Activated CD4-positive, alpha-beta T cell treated with anti-CD3 and anti-CD28 coated beads for 4 hours (primary cell): ENCODE measurements at places on chromosomes 16 and 17.

- peak; percentile 52 for DNase-seq
Measured at GRCh38 chr17:30376621-30377452, 1.9 kb upstream of the CPD start.

DNA sequence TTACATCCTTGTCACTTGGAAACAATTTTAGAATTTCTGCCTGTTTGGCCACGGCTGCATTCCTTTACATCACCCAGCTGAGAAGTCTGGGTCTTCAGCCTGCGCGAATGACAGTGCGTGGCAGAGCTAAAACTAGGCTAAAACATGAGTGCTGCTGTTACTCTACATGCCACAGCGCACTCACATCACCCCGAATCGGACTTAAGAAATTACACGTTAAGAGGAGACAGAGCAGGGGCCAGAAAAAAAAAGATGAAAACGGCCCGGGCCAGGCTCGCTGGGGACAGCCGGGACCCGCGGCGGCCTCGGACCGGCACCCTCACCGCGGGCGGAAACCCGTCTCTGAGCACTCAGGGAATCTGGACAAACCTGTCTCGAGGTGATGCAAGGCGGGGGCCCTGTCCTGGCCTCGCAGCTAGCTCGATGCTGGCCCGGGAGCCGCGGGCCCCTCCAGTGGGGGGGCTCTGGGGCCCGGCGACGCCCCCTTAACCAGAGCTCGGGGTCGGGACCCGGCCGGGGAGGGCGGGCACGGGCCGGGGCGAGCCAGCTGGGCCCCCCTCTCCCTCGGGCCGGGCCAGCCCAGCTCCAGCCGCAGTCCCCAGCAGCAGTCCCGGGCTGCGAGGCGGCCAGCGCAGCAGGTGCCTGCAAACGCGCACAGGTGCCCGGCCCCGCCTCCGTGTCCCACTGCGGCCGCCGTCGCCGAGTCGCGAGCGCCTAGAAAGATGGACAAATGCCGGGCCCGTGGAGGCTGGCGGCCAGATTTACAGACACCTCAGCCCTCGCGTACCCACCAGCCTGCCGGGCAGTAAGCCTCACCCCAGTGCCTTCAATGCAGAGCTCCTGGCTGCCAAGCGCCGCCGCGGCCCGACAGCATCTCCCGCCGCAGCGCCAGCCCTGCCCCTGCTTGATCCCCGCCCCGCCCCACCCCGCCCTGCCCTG lies at the start of gene AKTIP:
AKTIP (minus strand) TSS at position 879 of the 939 bp plus-strand sequence. CDS start 2,950 bp downstream, outside the sequence.
- DNase-seq, result peak; percentile 28

DNA sequence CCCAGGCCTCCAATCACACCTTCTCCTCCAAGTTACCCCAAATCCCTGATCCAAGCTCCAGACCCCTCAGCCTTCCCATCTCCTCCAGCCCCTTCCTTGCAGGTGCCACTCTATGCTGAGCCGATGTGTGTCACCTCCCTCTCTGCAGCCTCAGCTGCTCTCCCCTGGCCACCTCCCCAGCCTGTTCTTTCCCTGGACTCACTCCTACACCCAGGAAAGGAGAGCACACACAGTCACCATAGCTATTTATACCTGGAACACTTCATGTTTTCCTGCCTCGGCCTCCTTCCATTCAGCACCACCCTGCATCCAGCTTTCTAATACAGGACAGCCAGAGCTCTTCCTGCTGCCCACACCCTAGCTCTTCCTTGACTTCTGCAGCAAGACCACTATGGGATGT lies 12.5 kb upstream of the TMEM132E start:
- no peak for DNase-seq

- DNase-seq, result no peak
Measured at GRCh38 chr17:56866496-56866895, 32.5 kb downstream of the DGKE start.

DNA sequence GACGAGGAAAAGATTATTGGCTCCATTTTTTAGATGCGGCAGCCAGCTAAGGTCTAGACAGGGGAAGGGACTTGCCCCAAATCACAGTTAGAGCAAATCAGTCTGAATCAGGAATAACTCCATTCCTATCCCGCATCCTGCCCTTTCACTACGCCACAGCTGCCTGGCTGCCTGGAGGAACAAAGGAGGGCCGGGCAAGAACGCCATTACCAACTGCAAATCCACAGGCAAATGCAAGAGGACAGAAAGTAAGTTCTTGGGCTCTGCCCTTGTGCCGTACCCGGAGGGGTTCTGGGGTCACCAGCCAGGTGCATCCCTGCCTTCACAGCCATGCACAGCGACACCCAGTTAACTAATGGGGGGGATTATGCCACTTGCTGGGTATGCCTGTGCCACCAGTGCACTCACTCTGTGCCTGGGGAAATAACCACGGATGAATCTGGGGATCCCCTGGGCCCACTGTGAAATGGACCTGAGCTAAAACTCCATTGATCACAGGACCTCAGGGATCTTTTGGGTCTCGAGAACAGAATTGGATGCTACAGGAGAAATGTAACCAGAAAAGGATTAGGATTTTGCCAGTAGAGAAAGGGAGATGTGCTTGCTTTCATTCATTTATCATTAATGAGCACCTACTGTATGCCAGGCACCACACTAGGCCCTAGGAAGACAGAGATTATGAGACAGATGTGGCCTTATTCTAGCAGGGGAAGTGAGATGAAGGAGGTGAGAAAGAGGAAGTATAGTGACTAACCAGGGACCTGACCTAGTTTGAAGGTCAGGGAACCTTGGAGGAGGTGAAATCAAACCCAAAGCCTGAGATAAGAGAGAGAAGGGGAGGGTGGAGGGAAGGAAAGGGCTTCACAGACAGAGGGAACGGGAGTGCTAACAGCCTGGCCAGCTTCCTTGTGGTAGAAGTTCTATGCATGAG lies 17.7 kb downstream of the BCL7C start:
- DNase-seq, result peak; percentile 7

DNA sequence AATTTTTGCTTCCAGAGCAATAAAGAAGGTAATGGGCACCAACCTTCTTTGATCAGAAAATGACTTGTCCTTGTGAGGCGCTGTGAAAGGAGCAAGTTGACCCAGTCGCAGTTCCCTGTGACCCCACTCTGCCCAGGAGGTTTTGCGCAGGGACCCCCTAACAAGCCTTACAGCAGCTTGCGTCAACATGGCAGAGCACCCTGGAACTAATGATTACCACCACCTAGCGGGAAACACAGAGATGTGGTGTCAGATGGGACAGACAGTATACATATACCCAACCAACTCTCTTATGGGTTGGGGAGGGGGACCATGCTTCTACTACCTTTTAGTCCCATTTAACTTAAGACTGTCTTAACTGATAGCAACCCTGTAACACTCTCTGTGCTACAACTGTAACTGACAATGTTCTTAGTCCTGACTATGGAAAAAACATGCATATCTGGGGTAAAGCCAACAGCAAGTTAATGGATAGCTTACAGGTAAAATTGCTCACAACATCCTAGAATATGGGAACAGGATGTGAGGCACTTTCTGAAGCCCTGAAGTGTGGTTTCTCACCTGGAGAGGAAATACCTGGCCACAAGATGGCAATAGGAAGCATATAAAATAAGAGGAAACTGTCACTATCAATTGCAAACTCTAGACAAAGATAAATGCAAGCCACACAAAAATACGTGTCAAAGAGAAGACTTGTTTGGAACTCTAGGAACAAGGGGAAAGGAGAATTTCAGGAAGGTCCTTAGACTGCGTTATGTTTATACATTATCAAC lies 3.0 kb downstream of the KARS1 start:
- no peak for DNase-seq

- DNase-seq, result no peak
Measured at GRCh38 chr16:75265911-75266701, 14.7 kb upstream of the BCAR1 start.

DNA sequence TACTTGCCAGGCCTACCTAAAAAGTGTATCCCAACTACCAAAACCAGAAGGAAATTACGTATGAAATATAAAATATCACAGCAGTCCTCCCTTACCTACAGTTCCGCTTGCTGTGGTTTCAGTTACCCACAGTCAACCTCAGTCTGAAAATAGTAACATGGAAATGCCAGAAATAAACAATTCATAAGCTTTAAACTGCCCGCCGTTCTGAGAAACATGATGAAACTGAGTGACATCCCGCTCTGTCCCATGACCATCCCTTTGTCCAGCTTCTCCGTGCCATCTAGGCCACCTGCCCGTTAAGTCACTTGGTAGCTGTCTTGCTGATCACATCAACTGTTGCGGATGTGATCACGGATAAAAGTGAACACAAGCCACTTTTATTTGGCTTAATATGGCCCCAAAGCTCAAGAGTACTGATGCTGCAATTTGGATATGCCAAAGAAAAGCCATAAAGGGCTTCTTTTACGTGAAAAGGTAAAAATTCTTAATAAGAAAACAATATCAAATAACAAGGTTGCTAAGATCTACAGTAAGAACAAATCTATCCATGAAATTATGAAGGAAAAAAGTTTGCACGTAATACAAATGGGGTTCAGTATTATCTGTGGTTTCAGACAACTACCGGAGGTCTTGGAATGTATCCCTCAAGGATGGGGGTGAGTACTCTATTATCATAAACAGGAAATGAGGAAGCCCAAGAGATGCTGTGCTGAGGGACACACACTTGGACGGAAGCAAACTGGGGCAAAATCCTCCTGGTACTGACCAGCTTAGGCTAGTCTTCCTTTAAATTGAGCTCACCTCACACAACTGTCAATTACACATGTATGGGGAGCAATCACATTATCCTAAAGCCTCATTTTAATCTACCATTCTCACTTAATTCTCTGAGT lies 8.2 kb downstream of the USP22 start:
- DNase-seq, result peak; percentile 38

GRCh38 chr16:83878838-83879237 lies 20.1 kb upstream of the MLYCD start:
- no peak for DNase-seq

DNA sequence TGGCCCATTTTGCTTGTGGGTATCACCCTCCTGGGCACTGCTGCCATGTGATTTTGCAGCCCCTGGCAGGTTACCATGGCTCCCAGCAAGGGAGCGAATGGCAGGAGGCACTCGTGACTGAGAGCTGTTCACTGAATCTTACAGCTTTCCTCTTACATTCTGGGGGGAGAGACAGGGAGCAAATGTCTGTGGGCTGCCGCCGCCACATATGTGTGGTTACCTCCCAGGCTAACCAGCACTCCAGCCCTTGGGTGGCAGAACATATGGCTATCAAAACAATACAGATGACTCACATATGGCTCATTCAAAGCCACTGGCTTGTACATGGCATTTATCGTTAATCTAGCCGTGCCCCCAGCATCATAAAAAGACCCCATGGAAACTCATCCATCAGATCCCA lies 19.8 kb downstream of the GTF3C1 start:
- no peak for DNase-seq

- no peak for DNase-seq
Measured at GRCh38 chr16:84800158-84800978, 19.4 kb upstream of the CRISPLD2 start.

DNA sequence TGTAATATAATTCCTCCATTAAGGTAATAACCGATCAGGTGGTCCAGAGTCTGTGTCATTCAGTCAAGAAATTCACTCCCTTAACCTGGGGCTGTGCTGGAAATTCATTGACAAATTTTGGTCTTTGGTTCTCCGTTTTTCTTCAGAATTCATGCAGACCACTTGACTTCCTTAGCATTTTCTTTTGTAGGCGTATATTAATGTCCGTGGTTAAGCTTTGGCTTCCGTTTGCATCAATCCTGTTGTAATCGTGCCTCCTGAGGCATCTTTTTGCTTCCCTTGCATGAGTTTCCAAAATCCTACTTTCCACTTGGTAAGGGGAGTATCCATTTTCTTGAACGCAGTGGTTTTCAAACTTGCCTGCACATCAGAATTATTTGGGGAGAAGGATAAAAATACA lies 9.0 kb downstream of the LRRC37B start:
- no peak for DNase-seq

DNA sequence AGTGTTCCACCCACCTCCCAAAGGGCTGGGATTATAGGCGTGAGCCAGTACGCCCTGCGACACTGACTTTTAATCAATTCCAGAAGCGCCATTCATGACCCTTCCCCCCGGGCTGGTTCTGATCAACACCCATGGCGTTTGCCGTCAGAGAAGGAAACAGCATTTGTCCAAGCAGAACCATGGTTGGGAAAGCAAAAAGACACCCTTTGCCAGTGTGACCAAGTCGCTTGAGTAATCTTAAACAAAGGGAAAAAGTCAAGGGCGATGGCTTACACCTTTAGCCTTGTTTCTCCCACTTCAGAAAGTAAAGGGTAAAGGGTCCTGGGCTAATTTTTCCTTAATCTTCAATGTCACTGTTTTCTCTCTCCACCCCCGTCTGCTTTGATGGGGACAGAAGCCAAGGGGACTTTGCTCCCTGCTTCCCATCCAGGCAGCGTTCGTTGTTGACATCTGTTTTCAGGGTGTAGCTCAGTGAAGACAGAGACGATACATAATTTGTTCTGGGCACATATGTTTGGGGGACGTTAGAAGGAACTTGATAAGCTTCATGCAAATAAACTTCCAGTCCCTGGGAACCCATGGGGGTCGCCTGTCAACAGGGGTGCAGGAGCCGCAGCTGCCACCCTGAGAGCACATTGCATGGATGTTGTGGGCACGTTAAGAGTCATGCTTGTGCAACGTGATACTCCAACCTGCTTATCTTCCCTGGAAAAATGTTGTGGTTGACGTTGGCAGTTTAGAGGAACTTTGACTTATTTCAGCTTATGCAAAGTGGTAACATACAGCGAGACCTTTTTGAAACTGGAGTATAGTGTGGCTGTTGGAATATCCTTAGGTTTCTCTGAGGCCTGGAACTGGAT lies 50.6 kb upstream of the TANGO6 start:
- DNase-seq, result no peak

DNA sequence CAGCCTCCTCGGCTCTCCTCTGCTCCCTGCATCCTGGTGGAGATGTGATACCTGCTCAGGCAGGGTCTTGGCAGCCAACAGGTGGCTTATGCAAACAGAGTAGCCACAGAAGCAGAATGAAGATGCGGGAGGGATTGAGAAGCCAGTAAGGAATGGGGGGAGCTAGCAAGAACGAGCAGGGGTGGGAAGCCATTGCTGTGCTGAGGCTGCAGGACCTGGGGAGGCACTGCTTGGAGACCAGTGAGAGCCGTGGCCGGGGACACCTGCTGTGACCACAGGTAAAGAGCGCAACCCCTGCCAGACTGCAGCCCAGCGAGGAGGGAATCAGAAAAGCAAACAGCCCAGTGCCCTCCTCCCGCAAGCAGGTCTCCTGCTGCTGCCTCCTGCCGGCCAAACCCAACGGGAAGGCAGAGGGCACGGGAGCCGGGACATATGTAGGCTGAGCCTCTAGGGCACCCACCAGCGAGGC lies 14.7 kb downstream of the AIPL1 start:
- DNase-seq, result no peak

GRCh38 chr17:72122765-72123529 lies 2.1 kb downstream of the SOX9 start:
- DNase-seq, result no peak

DNA sequence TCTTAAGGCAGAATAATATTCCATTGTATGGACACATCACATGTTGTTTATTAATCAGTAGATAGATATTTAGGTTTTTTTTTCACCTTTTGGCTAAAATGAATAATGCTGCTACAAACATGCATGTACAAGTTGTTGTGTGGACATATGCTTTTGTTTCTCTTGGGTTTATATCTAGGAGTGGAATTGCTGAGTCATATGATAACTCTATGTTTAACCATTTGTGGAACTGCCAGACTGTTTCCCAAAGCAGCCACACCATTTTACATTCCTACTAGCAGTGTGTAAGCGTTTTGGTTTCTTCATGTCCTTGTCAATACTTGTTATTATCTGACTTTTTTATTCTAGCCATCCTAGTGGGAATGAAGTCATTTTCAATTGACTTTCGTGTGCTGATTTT lies 21.3 kb downstream of the CYLD start:
- no peak for DNase-seq

GRCh38 chr16:23948949-23949411 lies 113.2 kb downstream of the PRKCB start:
- peak; percentile 58 for DNase-seq
